ENCODE measurements at places on chromosomes 6 and 20.
A peak's percentile ranks its signal among the peaks of the same experiment; 100 is the strongest.

DNA sequence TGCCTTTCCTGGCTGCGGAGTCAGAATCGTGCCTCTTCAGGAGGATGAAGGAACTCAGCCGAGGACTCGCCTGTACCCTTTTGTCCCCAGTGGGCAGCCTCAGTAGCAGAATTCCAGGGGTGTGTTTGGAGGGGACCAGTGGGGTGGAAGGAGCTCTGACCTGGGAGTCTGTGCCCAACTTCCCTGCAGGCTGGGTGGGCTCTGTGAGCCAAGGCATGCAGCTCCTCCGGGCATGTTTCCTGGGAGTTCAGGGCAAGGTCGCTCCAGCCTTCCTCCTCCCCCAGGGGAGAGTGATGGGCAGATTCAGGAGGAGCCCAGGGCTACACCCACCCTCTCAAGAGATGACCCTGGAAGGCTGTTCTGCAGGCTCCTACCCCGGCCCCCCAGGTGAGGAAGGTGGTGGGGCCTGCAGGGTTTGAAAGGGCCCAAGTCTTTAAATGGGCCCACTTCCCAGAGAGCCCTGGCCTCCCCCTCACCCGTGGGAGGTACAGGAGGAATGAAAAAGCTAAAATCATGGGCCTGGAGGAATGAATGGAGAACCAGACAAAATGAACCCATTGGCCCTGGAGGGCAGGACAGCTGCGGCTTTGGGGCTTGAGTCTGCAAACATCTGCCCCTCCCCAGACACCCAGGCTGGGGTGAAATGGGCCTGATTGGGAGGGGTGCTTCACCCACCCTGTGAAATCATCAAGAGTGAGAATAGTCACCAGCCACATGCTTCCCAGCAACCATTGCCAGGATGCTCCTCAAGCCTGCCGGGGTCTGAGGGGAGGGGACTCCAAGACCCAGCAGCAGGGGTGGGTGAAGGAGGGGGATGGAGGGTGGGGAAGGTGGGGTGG, 77.6 kb upstream of the PMEPA1 start:
- DNase-seq: no peak

DNA sequence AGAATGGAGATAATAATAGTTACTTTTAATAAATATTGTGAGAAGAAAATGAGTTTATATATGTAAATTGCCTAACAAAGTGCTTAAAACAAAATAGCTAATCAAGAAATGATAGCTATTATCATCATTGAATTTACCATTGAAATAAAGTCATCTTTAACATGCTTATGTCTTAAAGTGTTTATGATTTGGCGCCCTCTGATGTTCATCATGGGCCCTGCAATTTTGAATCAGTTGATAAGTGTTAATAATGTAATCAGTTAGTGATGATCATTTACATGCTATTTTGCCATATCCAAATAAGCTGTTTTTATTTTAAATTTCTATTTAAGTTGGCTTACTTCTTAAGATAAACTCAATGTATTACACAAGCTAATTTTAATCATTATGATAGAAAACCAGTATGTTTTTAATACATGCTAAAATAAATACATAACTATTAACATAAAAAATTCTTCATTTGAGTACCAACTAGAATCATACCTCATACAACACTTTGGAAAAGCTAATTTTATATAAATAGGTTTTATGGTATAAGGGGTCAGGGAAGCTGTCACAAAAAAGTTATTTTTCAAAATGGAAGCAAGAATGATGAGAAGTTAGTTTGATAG, 39.2 kb upstream of the TPD52L1 start:
- DNase-seq: peak; percentile 61

GRCh38 chr6:7512320-7512719, 29.2 kb upstream of the DSP start:
- DNase-seq: peak; percentile 62

- DNase-seq: no peak
These were observed 43.4 kb downstream of the SLC22A3 start for GRCh38 chr6:160391419-160392116.

GRCh38 chr6:106685833-106686232, 56.5 kb downstream of the QRSL1 start:
- peak; percentile 24 for DNase-seq

GRCh38 chr6:21800948-21801438, 207.4 kb downstream of the SOX4 start:
- DNase-seq: peak; percentile 67

Measured in IMR-90 (cell line).